ENCODE measurements at places on chromosomes 2 and 18. TPM values are rescaled to one million over a fixed set of nuclear protein-coding genes. Genes with fewer than 3 reads are reported as not detected.

DNA sequence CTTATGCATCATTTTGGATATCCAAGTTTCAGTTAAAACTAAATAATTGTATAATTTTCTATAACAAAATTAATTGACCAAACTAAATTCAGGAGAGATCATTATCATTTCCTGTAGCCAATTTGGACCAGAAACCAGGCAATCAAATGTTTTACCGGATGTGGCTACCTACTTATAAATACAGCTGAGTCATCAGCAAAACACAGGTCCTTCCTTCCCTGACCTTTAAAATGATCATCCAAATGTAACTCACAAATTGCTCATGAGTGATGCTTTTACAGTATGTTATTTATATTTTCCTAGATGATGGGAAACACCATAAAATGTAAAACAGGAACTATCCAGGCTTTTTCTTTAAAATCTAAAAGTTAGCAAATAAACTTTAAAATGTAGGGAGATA, 133.7 kb downstream of the CBLN2 start:
- no peak for DNase-seq

The TCF23 gene
- total RNA-seq, result not detected

The MOB1A gene
- total RNA-seq, result 109 TPM

The AGPS gene
- 32.9 TPM for total RNA-seq

GRCh38 chr2:37880551-37880950, 44.5 kb upstream of the RMDN2 start:
- no peak for DNase-seq

DNA sequence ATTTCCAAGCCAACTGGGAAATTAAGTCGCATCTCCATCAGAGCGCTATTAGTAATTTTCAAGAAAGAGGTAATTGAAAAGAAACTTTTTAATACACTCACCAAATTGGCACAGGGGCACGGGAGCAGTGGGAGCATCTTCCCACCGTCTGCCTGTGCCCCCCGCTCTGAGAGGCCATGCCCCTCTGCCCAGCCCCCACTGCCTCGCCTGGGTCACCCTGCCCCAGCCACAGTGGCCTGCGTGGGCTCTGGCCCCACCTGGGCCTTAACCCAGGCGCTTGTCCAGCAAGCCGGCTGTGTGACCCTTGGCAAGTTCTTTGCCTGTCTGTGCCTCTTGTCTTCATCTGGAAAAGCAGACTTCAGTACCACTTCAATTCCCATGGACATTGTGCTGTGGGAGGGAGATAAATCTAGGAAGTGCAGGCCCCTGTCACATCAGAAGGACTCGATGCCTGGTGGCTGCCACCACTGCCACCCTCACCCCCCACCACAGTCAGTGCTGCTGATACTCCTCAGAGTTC, 31.9 kb downstream of the GLI2 start:
- DNase-seq, result no peak
